ENCODE measurements at places on chromosomes 4 and X.

- no peak for DNase-seq
These were observed 1108.2 kb downstream of the PCDH18 start for GRCh38 chr4:136424052-136424451.

DNA sequence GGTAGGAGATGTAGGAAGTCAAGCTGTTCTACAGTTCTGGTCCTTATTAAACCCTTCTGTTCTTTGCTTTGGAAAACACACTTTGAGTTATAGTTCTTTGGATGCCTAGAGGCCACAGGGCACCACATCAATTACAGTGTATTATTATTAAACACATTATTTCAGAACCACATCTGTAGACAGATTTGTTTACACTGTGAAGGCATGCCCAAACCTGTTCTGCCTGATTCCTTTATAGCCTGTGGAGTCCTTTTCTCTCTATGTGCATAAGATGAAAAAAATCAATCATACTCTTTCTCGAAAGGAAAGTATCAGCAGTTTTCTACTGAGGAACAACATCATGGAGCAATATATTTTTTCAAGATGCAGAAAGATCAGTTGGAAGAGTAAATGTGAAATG is 371.3 kb upstream of the INTU start:
- no peak for DNase-seq

DNA sequence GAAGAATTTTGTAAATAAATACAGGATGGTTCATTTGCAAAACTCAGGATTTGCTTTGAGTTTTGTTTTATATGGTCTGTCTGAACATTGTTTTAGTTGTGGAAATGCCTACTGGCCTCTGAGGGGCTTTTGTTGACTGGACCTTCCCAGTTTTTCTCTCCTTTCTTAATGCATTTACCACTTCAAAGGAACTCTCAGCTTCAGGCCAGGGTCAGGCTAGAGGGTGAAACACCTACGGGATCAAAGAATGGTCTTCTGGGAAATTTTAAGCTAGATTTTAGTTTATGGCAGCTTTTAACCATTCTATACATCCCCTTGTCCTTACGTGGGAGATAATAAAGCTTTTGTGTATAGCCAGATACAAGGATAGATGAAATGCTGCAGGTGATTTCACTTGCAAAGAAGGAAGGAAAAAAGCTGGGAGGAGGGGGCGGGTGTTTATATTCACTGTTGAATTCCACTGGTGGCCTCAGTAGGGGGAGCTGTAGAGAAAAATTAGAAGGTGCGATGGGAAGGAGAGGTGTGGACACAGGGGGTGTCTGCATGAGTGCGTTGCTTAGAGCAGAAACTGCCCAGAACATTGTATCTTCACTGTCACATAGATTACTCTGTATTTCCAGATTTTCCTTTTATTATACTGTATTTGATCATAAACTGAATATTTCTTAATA is 151.8 kb downstream of the TSPAN5 start:
- no peak for DNase-seq

DNA sequence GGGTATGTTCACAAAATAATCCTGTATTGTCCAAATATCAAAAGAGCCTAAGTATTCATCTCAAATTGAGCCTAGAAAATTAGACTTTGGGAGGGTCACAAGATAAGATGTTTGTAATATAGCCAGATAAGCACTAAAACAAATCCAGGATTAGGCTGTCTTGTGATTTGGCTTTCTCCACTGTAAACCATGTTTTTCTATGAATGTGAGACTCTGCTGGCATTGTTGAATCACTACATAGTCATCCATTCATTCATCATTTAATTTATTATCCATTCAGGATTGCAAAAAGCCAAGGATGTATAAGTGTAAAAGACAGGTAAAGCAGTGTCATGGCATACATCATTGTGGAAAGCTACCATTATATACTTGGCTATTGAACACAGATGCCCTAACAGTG is 148.0 kb downstream of the GRID2 start:
- no peak for DNase-seq

DNA sequence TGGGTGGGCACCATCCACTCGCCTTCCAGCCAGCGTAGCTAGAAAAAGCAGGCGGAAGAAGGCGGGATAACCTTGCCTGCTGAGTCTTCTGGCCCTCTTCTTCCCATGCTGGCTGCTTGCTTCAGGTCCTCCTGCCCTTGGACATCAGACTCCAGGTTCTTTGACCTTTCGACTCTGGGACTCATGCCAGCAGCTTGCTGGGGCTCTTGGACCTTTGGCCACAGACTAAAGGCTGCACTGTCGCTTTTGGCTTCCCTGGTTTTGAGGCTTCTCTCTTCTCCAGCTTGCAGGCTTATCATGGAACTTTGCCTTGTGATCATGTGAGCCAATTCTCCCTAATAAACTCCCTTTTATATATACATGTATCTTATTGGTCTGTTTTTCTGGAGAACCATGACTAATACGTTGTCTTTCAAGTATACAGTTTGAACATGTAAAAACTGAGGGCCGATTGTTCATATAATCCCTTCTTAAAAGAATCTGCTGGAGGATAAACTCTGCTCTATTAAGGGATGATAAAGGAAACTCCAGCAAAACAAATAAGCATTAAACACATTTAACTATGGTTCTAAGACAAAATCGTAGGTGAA is 116.6 kb upstream of the LCORL start:
- no peak for DNase-seq

DNA sequence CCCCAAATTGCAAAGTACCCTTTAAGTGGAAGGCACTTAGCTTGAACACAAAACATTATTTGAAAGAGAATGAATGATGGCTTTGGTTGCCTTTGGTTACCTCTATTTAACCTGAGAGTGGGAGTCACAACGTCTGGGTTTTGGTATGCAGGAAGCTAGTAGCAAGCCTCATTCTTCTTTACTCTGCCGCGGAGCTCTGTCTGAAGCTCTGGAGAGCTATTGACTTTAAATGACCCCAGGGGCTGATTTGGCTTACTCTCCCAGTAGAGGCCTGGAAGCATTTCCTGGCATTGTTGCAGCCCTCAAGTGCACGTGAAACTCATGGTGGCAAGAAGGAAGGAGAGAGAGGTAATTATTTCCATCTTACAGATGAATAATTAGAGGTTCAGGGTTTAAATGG is 81.8 kb upstream of the MAGEA4 start:
- no peak for DNase-seq

- no peak for DNase-seq
These were observed 605.1 kb downstream of the PCDH7 start for GRCh38 chr4:31325300-31325699.

DNA sequence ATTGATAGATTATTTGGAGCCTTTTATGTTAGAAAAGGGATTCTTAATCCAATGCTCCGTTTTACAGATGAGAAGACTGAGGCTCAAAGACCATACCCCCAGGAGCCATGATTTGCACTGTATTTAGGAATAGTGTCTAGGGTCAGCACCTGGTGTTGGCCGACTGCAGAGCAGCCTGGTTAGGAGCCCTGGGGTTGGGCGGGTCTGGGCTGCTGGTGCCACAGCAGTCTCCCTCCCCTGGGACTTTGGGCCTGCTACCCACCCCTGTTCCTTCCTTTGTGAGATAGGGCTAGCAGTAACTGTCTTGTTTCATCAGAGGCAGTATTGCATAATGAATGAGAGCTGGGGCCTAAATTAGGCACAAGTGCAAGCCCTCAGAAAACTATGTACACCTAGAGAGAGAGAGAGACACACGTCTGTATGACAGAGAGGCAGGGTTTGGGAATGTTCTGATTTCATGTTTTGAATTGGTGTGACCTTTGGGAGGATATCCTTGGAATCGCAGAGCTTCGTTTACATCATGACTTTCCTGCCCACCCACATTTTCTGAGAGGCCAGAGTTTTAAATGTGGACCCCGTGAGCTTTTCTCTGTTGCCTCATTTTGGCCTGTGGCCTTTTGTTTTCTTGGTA is 111.7 kb downstream of the PTTG2 start:
- DNase-seq: no peak

DNA sequence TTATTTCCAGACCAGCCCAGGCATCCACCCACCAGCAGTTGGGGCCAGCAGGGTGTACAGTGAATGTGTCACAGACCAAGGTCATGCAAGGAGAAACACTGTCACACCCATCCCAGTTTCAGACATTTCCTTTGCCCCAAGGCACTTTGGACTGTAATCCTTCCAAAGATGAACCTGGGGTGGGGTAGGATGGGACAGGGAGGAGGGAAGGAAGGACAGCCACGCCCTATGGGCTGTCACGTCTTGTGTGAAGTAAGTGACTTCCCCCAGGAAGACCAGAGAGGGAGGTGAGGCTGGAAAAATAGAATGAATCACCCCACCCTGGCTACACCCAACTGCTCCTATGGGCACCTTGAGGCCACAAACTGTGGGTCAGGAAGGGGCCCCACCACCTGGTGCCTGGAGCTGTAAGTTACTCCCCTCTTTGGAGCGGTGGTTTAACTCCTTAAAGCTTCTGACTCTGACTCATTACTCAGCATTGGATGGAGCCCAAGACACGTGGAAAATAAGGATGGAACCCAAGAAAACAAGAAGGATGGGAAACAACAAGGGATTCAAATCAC is 349.9 kb upstream of the KLF3 start:
- no peak for DNase-seq

GRCh38 chr4:1379801-1380331 is 26.4 kb downstream of the NKX1-1 start:
- no peak for DNase-seq

DNA sequence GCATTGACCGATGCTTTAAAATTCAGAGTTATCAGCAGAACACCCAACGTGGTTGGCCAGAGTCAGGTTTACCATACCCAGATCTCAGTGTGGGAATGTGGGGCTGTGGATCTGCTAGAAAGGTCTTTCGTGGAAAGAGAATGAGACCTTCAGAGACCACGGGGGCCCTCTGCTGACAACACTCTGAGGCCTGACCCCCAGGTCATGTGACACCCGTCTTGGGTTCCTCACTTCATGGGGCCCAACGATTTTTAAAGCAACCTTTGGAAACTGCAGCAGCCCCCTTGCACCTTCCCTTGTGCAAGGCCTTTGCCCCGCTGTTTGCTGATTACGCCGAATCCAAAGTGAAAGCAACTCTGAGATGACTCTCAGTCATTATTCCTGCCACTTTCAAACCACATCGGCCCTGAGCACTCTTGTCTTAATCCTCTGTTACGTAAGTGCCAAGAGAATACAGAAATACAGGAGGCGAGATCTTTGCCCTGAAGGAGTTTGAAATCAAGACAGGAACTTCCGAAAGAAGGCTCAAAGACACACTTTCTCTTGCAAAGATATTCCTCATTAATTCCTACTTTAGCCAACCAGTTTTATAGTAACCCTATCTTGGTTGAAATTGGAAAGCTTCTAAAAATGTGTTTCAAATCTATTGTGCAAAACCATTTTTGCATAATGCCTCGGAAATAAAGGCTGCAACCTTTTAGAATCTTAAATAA is 88.3 kb downstream of the EVC2 start:
- no peak for DNase-seq

DNA sequence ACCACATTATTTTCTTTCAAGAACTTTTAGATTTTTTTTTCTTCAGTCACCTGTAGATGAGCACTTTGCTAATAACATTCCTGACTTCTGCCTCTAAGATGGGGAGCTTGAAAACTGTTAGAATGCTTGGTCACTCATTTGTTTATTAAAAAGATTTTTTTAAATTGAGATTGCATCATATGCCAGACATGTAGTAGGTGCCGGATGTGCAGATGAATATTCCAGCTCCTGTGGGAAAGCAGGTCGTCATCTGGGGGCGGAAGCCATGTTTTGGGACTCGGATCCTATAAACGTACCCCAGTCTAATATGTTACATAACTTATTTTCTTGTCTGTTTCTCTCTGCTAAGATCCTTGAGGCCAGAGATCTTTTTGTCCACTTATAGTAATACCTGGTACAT is 236.8 kb downstream of the ARHGAP10 start:
- no peak for DNase-seq

DNA sequence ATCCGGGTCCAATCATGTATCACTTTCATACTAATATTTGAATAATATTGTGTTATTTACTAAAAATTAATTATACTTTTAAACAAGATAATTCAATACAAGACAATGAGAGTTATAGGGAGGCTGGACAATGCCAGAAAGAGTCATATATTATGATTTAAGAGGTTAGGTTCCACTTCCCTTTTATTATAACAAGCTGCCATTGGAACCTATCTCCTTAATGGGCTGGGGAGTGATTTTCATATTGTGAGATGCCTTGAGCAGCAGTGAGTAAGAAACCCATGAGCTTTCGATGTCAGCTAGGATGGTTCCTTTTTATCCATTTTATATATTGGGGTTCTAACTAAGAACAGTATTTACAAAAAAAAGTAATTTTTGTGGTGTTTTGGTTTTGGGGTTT is 91.8 kb downstream of the MAB21L2 start:
- DNase-seq: no peak

DNA sequence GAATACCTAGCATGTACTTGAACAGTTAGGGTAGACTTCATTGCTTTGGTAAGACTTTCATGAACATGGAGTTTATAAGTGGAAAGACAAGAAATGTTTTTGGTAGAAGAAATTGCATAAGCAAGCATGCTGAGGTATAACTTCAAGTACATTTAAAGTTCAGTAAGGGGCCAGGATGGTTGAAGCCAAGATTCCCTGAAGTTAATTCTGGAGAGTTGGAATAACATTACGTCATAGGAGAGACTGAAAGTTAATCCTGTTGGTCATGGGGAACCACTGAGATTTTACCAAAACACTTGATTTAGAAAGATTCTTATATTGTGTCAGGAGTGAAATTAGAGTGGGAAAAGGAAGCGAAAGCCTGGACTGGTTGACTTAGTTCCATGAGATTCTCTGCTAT is 767.5 kb upstream of the MAGEB2 start:
- DNase-seq: no peak

DNA sequence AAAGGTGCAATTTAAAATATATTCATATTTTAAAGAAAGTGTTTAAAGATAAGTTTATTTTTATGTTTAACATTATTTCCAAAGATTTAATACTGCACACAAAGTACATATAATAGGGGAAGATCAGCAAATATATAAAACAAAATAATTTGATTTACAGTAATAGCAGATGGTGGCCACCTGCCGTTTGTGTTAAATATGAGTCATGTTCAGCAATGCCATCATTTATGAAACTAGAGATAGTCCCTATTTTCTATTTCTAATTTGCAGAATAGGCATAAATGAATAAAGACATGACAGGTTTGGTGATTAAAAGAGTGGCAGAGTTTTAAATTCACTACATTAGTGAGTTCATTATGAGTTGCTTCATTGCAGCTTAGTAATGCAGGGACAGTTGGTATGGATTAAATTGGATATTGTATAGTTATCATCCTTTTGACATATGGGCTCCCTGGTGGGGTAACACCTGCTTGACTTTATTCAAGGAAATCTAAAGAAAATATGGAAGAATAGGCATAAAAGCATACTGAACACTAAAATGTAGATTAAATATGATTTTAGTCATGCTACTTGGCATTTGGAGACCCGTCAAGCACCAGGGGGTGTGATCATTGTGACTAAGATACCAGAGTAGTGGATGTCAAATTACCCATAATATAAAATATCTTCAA is 78.8 kb upstream of the BANK1 start:
- DNase-seq: no peak

DNA sequence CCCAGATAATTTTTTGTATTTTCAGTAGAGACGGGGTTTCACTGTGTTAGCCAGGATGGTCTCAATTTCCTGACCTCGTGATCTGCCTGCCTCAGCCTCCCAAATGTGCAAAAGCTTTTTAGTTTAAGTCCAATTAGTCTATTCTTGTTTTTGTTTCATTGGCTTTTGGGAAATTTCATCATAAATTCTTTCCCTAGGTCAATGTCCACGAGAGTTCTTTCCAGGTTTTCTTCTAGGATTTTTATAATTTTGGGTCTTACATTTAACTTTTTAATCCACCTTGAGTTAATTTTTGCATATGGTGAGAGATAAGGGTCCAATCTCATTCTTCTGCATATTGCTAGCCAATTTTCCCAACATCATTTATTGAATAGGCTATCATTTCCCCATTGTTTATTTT is 36.3 kb upstream of the PDLIM5 start:
- DNase-seq: no peak

Measured in activated naive CD4-positive, alpha-beta T cell (primary cell).